ENCODE measurements at places on chromosomes 13 and 19.

DNA sequence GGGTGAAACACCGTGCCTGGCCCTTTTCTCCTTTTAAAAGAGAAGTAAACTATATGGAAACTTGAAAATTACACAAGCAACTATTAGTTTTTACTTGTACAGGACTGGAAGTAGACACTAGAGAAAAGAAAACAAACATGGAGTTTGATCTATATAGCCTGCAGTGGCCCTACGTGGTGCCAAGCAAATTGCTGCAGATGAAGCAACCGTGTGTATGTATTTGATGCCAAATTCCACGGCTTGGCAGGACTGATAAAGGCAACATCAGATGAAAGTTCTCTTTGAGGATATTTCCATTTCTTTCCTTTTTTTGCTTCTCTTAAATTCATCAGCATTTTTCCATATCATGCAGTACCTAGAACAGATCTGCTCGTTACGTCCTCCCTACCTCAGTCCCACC is 49.8 kb downstream of the ATP8A2 start:
- no peak for DNase-seq

GRCh38 chr13:100951016-100951415 is 276.4 kb upstream of the TMTC4 start:
- no peak for DNase-seq

- DNase-seq, result no peak
Observed at GRCh38 chr19:53554804-53555203, 16.9 kb downstream of the ZNF331 start.

GRCh38 chr19:19053508-19054314 is 10.1 kb upstream of the SLC25A42 start:
- DNase-seq, result peak; percentile 52

GRCh38 chr13:27151798-27152599 is 19.6 kb downstream of the USP12 start:
- DNase-seq, result no peak

DNA sequence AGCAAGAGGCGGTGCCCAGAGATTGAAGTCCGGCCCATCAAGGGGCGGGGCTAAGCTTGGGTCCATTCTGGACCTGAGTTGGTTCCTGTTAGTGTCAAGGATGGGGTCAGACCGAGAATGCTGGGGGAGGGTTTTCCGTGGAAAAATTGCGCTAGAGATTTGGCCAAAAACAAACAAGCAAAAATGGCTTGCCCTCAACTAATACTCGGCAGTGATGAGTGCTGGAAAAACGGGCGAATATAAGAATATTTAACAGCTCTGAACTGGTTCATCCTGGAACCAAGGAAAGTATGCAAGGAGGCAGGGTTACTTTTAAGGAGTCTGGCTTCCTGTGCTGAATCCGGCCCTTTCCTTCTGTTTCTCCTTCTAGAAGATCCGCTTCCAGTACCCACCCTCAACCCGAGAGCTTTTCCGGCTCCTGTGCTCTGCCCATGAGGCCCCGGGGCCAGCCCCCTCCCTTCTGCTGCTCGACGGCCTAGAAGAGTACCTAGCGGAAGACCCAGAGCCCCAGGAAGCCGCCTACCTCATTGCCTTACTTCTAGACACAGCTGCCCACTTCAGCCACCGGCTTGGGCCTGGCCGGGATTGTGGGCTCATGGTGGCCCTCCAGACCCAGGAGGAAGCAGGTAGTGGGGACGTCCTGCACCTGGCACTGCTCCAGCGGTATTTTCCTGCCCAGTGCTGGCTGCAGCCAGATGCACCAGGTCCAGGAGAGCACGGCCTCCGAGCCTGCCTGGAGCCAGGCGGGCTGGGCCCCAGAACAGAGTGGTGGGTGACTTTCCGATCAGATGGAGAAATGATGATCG is 880 bp downstream of the SWSAP1 start:
- peak; percentile 44 for DNase-seq

GRCh38 chr19:48624067-48624594 is 4.8 kb downstream of the SPHK2 start:
- peak; percentile 91 for DNase-seq

DNA sequence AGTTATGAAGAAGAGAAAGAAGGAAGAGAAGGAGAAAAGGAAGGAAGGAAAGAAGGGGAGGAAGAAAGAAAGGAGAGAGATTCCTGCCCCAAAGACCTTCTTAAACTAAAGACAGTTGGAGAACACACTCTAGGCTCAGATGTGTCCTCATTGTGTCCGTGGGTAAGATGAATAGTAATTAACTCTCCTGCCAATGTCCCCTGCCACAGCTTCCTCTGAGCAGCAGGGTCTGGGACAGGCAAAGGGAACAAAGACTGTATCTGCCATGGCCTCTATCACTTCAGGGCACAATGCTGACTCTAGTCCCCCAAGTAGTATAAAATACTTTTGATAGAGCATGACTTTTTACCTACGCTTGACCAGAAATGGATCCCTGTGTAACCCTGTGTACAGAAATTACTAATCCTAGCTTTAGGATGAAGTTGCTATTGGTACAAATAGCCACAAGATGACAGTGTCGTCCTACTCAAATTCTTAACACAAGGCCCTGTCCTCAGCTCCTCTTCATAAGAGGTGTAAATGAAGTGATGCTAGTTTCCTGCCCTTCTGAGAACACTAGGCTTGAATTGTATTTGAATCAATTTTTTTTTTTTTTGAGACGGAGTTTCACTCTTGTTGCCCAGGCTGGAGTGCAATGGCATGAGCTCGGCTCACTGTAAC is 186.2 kb upstream of the GPR12 start:
- DNase-seq, result no peak

DNA sequence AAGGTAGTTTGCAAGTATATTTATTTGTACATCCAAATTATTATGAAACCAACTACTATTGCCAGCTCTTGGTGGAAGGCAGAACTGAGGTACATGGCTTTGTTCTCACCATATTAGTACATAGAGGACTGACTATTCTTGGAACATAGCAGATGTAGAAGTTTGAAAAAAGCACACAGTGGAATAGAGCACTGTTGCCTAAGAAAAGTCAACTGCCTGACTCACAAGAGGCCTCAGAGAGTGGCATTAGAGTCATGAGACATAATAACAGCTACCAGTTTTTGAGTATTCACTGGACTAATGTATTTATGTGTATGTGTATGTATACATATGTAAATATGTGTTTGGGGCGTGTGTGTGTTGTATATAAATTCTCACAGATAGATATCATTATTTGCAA is 8.3 kb upstream of the PCDH20 start:
- DNase-seq, result no peak

DNA sequence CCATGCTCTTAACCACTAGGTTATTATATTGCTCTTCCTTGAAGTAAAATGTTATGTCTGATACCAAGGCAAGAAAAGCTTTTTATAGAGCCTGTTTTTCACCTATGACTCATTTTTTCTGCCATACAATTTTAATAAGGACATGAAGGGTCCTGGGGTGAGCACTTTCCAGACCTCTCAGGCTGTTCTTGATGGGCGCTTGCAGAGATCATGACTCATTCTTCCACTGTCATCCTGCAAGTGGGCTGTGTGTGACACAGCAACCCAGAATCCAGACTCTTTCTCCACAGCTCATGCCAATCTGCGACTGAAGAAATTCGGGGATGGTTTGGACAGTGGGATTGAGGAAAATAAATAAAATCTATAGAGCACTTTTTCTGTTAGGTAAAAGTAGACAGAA is 506.7 kb upstream of the NBEA start:
- no peak for DNase-seq

GRCh38 chr13:23069566-23069965 is 111.2 kb upstream of the SGCG start:
- no peak for DNase-seq

DNA sequence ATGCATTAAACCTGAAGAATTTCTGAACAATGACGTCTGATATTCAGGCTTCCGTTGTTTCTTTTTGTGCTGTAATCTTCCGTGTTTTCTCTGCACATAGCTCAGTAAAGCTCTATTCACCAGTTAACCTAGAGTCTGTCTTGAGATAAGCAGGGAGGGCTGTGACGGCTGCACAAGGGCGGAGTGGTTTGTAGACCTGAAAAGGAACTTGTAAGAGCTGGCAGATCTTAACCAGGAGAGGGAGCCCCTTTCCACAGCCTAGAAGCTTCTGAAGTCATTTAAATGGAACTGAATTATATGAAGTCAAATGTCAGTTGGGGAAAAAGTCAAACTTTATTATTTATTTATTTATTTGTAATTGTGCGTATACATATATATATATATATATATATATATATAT is 27.5 kb downstream of the DPRX start:
- DNase-seq, result no peak

DNA sequence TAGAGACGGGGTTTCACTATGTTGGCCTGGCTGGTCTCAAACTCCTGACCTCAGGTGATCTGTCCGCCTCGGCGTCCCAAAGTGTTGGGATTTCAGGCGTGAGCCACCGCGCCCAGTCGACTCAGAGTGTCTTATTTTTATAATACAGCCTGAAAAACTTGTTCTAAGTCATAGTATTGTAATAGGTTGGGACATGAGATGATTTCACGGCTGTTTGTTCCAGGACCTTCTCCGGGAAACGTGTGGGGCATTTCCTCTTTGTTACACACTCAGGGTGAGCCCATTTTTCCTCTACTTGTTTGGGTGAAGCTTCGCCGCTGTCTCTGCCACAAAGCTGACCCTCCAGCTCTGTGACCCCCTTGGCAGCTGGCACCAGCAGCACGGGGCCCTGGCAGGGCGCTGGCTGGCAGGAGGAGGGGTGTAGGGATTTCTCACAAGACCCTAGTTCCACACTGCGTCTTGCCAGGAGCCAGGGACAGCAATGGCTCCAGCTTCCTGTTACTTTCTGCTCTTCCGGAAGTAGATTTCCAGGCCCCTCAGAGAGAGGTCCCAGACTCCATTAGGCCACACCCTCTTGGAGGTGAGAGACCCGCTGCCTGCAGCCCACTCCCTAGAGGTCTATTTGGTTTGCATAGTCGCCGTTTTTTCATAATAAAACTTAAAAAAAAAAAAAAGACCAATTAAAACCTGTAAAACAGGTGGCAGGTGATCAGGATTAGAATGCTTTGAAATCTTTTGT is 15.6 kb downstream of the FGF21 start:
- no peak for DNase-seq

- no peak for DNase-seq
Observed at GRCh38 chr13:89568276-89568675, 1779.2 kb upstream of the MIR17HG start.

GRCh38 chr19:20244356-20244755 is 77.3 kb downstream of the ZNF486 start:
- DNase-seq, result no peak

DNA sequence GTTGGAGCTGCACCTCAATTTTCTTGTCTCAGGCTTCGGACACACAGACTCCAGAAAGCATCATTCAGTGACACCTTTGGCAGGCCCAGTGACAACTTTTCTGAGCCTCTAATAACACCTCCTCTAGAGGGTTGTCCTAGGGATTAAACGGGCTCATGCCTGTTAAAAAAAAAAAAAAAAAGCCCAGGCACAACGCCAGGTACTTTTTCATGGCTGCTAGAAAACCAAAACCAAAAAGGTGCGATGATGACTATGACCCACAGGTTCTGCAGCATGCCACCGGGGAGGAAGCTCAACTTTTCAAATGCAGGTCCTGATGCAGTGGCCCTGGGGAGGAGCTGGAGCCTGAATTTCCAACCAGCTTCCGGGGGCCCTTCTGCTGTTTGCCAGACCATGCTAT is 184.2 kb downstream of the ABCC4 start:
- no peak for DNase-seq

DNA sequence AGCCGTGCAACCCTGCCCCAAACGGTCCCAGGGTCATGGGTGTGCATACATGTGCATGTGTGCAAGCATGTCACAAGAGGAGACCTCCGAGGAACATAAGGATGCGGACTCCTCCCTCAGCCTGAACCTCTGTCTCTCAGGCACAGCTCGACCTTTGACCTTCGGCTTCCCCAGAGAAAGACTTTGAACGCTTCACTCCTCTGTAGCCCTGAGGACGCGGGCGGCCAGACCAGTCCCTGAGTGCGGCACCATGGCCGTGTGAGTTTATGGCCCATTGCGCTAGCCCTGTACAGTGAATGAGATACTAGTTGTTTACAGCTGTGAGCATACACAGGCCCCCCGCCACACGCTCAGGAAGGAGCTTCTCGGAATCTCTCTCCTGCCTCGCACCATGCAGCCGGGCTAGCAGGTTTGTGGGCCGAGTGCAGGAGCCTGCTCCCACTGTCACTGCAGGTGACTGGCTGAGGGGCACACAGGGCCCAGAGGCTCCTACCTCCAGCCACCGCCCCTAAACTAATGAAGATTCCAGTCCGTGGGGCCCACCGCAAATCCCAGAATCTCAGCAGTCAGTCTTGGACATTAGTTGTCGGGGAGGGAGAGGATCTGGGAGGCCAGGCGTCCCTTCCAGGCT is 10.8 kb downstream of the RASA3 start:
- no peak for DNase-seq

DNA sequence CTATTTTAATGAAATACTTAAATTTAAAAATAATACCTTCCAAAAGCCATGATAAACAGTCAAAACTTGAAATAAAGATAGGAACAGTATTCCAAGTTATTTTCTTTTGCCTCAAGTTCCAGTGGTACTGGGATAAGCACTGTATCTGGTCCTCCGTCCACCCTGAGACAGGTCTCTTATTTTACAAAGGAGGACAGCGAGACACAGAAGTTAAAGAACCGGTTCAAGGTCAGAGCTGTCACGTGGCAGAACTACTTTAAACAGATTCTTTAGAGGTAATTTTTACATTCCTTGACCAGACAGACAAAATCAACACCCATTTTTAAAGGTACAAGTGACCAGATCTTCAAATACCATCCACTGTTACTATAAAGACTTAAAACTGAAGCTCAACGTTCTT is 10.4 kb upstream of the DOCK9 start:
- DNase-seq, result no peak

DNA sequence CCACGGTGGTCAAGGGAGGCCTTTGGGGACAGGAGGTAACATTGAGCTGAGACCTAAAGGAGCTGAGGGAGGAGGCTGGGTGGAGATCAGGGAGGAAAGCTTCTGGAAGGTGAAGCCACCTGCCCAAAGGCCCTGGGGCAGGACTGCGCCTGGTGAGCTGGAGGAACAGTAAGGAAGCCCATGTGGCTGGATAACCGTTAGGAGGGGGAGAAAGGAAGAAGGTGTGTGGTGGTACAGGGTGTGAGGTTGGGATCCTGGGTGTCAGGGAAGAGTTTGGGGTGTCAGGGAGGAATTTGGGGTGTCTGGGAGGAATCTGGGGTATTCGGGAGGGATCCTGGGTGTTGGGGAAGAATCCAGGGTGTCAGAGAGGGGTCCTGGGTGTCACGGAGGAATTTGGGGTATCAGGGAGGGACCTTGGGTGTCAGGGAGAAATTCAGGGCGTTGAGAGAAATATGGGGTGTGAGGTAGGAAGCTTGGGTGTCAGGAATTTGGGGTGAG is 695 bp downstream of the TICAM1 start:
- DNase-seq, result no peak

DNA sequence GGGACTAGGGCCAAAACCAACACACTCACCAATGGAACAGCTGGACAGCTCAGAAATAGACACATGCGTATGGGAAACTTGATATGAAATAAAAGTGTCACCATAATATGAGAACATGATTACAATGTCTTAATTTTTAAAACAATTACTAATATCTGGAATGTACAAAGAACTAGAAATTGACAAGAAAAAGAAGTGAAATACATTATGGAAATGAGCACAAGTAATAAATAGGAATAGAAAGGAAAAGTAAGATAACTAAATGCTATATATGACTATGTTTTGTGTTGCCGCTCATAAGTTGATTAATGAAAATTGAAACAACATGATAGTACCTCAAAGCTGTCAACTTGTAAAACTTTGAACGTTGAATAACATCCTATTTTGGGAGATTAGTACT is 801.1 kb downstream of the SLITRK5 start:
- DNase-seq, result no peak

All from stimulated activated CD8-positive, alpha-beta memory T cell treated with anti-CD3 and anti-CD28 coated beads, Interleukin-12 subunit alpha, Interleukin-12 subunit beta, amount 100 ng/mL, for 1 hour (primary cell).